Osteoblast (primary cell): ENCODE measurements at places on chromosomes 13 and 19. TPM values are rescaled to one million over a fixed set of nuclear protein-coding genes. Genes with fewer than 3 reads are reported as not detected.

DNA sequence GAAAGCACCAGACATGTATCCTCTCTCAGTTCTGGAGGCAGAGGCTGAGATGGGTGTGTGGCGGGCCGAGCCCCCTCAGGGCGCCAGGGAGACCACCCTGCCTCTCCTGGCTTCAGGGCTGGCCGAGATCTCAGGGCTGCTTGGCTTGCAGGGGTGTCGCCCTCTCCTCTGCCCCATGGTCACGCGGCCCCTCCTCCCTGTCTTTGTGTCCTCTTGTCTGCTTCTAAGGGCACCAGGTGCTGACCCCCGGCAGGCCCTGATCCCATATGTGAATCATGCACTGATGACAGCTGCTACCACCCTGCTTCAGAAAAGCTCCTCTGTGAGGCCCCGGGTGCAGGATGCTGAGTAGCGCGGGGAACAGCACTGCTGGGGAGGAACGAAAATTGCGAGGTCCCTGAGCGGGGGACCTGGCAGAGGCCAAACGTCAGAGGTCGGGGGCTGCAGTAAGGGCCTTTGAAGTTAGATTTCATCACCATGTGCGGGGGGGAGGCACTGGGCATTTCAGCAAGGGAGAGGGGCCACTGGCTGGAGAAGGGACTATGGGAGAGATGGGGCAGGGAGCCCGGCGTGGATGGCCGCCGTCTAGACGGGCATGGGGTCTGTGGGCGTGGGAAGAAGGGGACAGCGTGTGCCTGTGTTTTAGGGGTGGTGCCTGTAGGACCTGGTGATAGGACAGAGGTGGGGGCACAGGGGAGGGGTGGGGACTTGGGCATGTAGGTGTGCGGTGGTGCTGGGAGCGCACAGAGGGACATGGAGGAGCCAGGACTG is 125.2 kb downstream of the KDM4B start:
- DNase-seq: no peak

GRCh38 chr13:42649141-42649540 is 75.2 kb downstream of the TNFSF11 start:
- no peak for DNase-seq

GRCh38 chr13:39379118-39379517 is 223.9 kb downstream of the LHFPL6 start:
- DNase-seq: no peak

GRCh38 chr13:47890146-47890814 is 110.8 kb downstream of the SUCLA2 start:
- DNase-seq: no peak

DNA sequence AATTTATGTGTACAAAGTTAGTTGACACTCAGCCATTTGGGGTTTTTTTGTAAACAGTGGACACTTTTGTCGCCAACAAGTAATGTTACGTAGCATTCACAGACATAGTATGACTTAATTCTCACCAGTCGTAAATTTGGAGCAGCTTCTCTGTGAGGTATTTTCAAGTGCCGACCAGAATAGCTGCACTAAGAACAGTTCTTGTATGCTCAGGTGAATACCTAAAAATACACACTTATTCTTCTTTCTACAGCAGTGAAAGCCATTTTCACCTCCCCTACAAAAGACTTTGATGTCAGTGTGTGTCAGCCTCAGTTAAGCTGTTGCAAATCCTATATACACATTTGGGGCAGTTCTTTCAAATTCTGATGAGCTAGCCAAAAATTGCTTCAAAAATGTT is 206.5 kb downstream of the ENOX1 start:
- DNase-seq: no peak

- peak; percentile 14 for DNase-seq
Measured at GRCh38 chr13:33543089-33543459, 257.5 kb upstream of the STARD13 start.

DNA sequence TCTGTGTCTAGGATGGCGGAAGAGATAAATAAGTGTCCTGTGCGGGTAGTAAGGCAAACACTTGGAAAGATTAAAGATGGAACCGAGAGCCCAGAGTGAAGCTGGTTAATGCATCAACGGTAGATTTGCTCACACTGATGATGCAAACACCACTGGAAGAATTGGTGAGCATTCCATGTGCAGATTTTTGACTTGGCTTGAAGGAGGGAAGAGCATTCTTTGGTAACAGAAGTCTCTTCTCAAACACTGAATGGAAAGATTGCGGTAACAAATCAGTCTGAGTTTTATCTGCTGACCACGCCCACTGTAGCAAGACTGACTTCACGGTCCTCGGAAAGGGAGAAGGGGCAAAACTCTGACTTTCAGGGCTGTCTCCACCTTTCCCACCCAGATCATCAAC is 112.5 kb downstream of the COL4A1 start:
- no peak for DNase-seq

DNA sequence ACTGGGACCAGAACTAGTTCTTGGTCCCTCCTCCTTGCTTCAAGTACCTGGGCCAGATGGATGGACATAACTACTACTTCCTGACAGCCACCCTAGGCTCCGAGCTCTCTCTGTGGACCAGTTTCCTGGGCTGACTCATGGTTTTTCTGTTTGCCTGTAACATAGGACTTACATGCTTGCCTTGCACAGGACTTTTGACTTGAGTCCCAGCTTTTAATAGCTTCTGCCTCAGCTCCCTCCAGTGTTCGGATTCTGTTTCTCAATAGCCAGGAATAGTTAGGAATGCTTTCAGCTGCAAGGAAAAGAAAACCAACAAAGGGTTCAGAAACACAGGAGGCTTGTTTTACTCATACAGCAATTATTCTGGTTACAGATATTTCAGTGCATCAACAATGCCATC is 405.9 kb downstream of the ZNF536 start:
- no peak for DNase-seq

GRCh38 chr13:111657013-111657412 is 336.6 kb downstream of the TEX29 start:
- no peak for DNase-seq

METTL21C gene
- total RNA-seq: not detected in 2 replicates

- DNase-seq: no peak
Measured at GRCh38 chr13:79108914-79109643, 297.0 kb downstream of the RBM26 start.

GRCh38 chr19:20279516-20279915 is 112.5 kb downstream of the ZNF486 start:
- DNase-seq: no peak

CARD8 gene
- 17.4 and 18.0 TPM in 2 replicates for total RNA-seq

CLC gene
- not detected in 2 replicates for total RNA-seq

SIAH3 gene
- not detected in 2 replicates for total RNA-seq

SIGLEC11 gene
- total RNA-seq: under 0.01 TPM in 1 of 2 replicates, not detected in the other

MADCAM1 gene
- 0.59 and 0.72 TPM in 2 replicates for total RNA-seq

- no peak for DNase-seq
Measured at GRCh38 chr13:74730556-74731331, 596.5 kb upstream of the KLF12 start.

DNA sequence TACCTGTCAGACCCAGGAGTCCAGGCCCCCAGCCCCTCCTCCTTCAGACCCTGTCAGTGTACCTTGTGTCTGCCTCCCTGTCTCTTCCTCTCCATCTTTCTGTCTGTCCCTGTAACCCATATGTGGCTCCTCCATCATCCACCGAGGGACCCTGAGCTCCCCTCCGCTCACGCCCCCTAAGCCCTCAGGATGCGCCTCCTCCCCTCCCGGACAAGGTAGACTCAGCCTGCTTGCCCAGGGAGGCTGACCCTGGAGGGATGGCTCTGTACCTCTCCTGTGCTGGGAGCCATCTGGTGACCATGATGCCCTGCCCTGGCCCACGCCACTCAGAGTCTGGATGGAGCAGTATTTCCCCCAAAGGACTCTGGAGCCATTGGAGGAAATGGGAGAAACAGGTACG is 1.0 kb upstream of the CAPN12 start:
- peak; percentile 69 for DNase-seq

GJB6 gene
- total RNA-seq: not detected in 2 replicates

MEIOSIN gene
- not detected in 2 replicates for total RNA-seq

ATP8A2 gene
- 0.72 and 0.88 TPM in 2 replicates for total RNA-seq

- no peak for DNase-seq
Measured at GRCh38 chr19:54388802-54389139, 24.0 kb upstream of the LAIR1 start.

SYT3 gene
- 0.36 TPM in 1 of 2 replicates, not detected in the other for total RNA-seq

KCTD15 gene
- 39.5 and 55.7 TPM in 2 replicates for total RNA-seq
